ENCODE measurements at places on chromosomes 7 and 10.

DNA sequence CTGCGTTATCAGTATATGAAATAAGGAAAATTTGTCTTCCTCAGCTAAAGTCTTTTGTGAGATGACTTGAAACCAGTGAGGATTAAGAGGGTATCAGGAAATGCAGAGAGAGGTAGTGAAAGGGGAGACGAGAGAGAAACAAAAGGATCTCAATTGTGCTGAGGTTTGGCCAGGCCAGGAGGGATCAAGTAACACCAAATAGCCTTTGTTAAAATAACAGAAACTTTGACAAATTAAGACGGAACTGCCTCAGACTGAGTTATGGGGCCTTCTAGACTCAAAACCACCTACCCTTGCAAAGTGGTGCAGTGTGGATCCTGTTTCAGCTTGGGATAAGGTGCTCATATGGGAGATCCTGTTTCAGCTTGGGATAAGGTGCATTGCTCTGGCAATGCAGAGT, 263.1 kb downstream of the CREB5 start:
- DNase-seq, result no peak

- no peak for DNase-seq
Measured at GRCh38 chr7:115721293-115722217, 309.0 kb downstream of the TFEC start.

DNA sequence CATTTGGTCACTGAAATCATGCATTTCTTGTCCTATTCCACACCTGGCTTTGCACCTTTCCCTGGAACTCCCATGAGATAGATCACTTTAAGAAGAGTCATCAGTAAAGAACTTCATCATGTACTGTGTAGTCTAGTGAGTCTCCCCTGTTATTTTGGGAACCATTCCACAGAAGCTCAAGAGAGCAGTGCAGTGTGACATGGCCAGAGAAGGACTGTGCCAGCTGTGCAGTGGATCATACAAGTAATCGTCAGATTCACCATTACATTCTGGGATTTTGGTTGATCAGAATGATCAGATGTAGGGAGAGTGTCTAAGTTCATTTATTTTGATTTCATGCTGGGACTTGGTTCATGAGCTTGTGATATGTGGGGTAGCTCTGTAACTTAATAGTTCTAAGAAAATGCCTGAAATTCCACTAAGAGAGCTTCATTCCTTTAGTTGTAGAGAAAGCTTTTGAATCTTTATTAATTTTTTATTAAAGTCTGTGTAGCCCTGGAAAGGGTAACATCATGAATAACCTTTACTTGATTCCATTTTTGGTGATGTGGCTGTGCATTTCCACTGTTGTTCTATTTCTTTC, 166.8 kb downstream of the SUGCT start:
- no peak for DNase-seq

GRCh38 chr7:94676431-94676830, 20.5 kb upstream of the SGCE start:
- DNase-seq, result no peak

DNA sequence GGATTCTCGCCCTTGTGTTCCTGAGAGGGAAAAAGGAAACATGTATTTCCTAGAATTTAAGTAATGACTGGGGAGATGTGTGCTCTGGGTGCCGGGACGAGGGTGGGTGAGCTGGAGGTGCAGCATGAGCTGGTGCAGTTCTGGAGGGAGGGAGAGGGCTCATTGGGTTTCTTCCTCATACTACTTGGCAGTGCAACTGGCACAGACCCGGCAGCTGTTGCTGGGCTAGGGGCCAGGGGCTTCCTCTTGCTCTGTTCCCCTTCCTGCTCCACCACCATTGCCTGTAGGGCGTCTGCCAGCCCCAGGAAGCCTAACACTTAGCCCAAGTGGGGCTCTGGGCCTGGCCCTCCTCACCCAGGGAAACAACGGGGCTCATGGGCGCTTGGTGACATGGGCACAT, 5.9 kb downstream of the RET start:
- DNase-seq, result no peak

- DNase-seq, result no peak
Measured at GRCh38 chr7:42167631-42168236, 69.3 kb downstream of the GLI3 start.

DNA sequence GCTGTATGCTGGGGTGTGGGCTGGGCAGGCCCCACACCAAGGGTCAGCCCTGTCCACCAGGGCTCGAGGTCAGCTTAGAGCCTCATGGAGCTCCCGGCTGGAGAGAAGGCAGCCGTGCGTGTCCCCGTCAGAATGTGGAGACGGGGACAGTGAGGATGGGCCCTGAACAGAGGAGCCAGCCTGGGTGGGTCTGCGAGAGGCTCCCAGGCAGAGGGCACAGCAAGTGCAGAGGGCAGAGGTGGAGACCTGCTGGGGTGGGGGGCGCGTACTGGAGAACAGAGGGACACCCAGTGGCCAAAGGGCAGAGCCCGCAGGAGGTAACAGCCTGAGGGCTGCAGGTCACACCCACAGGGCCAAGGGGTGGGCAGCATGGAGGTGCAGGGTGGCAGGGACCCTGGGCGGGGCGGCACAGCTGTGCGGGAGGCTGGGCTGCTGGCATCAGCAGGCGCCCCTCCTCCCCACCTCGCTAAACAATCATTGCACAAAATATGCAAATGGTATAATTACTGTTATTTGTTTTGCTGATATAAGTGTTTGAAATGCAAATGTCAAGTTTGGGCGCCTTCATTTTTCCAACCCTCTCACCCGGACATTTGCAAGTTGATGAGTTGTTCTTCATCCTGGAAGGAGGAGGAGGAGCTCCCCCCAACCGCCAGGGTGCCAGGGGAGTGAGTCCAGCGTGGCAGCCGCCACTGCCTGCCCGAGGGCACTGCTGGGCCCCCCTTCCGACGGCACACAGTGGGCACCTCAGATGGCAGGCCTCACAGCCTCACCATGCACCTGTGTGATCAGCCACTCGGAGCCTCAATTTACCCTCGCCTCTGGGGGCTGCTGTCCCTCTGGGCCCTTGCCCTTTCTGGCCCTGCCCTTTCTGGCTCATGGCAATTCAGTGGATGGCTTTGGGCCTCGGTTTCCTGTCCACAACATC, 35.0 kb downstream of the ELFN1 start:
- DNase-seq, result no peak

GRCh38 chr7:133781486-133782090, 345.6 kb upstream of the LRGUK start:
- no peak for DNase-seq
